Breast epithelium (tissue), 4 donors: ENCODE measurements at places on chromosomes 1 and 21. TPM values are rescaled to one million over a fixed set of nuclear protein-coding genes. Genes with fewer than 3 reads are reported as not detected.

The AQP10 gene
- total RNA-seq: not detected

The CATSPERE gene
- total RNA-seq: 3.2 TPM

The TAS1R1 gene
- not detected for total RNA-seq

The CFAP74 gene
- total RNA-seq: 0.29 TPM

The SPRR2F gene
- total RNA-seq: not detected

DNA sequence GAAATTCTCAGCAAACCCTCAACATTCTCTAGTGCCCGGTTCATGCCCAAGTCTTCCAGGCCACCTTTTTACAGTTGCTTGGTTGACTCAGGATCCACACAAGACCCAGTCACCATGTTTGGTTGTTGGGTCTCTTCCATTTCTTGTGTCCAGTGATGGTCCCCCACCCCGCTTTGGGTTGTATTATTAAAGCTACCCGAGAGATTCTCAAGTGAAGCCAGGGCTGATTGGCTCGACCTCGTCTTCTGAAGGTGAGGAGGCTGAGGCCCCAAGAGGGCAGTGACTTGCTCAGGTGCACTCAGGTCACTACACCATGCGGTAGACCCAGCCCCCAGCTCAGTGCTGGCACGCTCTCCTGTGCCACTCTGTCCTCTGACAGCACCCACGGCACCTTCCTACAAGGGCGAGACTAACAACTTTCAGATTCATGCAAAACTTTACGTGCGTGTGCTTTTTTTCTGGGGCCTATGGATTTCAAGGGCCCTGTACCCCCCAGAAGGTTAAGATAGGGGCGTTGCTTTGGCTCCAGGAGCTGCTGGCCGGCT lies 50.3 kb downstream of the CAPN9 start:
- DNase-seq: no peak

DNA sequence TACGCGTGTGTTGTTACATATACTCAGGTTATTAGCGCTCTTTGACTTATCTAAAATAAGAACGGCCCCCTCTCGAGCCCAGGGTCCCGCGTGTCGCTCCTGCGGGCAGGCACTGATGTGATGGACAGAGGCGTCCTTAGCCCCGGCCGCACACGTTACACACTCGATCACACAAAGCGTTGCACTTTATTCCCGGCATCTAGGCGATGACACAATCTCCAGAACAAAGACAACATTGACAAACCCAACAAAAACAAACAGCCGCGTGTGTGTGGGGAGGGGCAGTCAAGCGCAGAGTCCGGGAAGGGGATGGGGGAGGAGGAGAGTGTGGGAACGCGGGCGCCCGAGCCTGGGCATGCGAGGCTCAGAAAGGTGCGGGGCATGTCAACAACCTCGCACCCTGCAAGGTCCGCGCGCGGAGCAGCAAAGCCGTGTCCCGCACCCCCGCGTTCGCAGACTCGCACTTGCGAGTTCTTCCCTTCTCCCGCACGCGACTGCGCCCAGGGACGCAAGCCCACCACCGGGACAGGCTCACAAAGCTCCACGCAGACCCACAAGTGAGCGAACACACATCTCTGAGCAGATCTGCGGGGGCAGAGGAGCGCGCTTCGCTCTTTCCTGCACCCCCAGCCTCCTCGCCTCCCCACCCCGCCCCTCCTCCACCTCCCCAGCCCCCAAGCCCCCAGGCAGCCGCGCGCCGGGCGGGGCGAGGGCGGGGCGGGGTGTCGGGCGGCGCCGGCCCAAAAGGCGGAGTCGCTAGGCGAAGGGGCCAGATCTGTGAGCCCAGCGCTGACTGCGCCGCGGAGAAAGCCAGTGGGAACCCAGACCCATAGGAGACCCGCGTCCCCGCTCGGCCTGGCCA lies at the start of gene EFNA1:
EFNA1 (plus strand) TSS at position 772 of the 862 bp plus-strand sequence. CDS start 102 bp downstream, outside the sequence.
- DNase-seq: peak; percentile 83

DNA sequence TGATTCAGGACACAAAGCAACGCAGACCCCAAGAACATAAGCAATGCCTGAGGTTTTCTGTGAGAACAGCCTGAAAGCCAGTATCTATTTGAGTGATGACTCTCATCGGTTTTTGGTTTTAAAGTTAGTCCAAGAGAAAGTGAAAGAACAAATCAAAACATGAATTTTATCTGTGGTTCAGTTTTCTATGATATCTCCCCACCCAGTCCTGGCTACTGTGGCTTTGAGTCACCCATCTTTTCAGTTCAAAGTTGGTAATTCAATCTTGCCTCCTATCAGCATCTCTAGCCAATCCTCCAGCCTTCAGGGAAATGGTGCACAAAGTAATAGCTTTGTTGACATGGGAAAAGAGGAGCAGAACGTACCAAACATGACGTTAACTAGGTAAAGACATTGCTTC lies 40.5 kb upstream of the KRTAP19-8 start:
- DNase-seq: no peak

DNA sequence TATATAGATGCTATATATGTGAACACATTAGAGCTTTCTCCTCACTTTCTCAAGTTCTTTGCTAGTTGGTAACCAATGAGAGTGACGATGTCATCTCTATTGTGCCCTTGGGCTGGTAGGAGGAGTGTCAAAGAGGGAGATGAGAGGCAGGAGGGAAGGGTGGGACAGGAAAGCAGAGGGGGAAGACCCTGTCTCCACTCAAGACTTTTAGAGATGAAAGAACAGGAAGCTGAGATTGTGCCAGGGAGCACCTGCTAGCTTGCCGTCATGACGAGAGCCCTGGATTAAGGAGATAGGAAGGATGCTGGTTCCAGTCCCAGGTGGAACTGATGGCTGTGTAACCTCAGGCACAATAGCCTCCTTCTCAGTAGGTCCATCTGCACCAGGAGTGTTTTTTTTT lies 16.7 kb downstream of the CNR2 start:
- no peak for DNase-seq

- no peak for DNase-seq
Observed at GRCh38 chr1:39021426-39021825, 4.7 kb upstream of the NDUFS5 start.

DNA sequence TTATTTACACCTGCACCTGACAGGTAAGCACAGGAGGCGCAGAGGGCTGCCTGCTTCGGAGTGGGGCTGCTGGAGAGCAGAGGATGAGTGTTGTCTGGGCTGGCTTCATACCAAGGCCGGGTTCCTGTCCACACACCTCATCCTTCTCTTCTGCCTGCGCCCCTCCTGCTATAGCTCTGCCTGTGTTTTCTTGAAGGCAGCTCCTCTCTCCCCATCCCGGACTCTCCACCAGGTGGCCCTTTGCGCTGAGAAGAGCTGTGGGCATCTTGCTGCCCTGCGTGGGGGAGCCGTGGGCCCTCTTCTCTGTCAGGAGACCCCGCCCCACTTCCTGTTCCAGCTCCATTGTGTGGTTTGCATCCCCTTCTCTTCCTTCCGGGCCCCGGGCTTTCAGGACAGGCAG lies 35.0 kb downstream of the ARHGEF10L start:
- no peak for DNase-seq

DNA sequence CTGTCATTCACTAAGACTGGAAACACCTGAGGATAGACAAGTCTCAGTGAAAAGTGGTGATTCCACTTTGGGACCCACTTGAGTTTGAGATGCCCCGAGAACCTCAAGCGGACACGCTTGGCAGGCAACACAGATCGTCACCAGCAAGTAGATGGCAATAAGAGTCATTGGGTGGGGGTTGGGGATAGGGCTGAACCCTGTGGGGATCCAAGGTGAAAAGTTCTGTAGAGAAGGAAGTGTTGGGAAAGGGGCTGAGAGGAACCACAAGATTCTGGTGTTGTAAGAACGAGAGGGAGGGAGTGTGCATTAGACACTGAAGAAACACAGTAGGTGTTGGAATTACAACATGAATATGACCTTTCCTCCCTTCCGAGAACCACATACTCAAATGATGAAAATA lies 45.4 kb upstream of the TDRD10 start:
- no peak for DNase-seq

GRCh38 chr1:180643693-180644092 lies 11.9 kb downstream of the XPR1 start:
- no peak for DNase-seq

- DNase-seq: no peak
Observed at GRCh38 chr21:34820051-34820450, 151.3 kb downstream of the CLIC6 start.

- DNase-seq: no peak
Observed at GRCh38 chr1:47865881-47866535, 131.2 kb downstream of the TRABD2B start.

GRCh38 chr1:65055747-65056146 lies 89.4 kb upstream of the JAK1 start:
- no peak for DNase-seq

- DNase-seq: no peak
Observed at GRCh38 chr1:241473026-241473425, 46.5 kb downstream of the FH start.

DNA sequence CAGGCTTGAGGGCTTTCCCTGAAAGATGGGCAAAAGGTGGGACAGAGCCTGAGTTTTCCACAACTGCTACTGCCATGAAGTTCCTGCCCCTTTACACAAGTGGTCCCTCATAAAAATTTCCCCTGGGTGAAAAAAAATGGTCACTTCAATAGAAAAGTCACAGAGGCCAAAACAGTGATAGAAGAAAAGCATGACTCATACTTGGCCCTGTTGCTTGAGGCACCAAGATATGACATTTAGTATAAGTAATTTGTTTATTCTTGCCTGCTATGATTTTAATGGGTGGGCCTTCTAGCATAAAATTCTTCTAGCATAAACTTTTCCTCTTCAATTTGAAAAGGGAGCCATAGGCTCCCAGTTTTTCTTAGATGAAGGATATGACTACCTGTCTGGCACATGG lies 280.2 kb downstream of the DPYD start:
- no peak for DNase-seq

DNA sequence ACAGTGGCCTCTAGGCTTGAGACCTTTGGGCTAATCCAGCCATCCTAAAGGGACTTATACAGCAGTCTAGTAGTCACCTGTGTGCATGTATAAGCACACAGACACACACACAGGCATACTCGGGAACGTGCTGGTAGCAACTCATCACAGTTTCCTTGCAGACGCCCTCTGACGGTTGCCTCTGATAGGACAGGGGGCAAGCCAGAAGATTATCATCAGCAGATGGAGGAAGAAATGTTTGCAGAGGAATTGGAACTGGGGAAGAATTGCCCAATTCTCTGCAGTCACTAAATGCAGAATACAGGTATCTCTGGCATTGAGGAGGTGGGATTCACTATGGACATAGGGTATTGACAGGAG lies 222.2 kb downstream of the C1orf94 start:
- DNase-seq: no peak
